RPMI8226 (cell line): ENCODE measurements at places on chromosomes 7 and 10.
A peak's percentile ranks its signal among the peaks of the same experiment; 100 is the strongest.

- DNase-seq, result no peak
Observed at GRCh38 chr7:133021196-133021595, 60.7 kb downstream of the CHCHD3 start.

- no peak for DNase-seq
Observed at GRCh38 chr7:26553128-26553527, 261.5 kb downstream of the SNX10 start.

- peak; percentile 68 for DNase-seq
Observed at GRCh38 chr7:30240106-30240800, 44.1 kb upstream of the ZNRF2 start.

- no peak for DNase-seq
Observed at GRCh38 chr7:30925117-30925516, 13.5 kb downstream of the AQP1 start.

DNA sequence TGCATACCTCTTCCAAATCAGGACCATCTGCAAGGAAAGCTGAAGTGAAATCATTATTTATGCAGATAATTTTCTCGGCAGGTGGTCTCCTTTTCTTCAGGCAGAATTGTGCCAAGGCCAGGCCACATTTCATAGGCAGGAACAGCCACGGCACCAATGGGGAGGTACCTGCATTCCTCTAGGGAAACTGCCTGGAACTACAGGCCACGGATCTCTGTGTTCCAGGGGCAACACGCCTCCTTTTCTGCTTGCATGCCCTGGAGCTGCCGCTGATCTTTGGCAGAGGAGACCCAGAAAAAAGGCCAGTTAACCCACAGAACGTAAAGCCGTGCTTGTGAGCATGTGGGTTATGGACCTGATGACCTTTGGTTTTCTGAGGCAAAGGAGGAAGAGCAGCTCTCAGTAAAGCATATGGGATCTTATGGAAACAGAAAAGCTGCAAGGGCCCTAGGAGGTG is 111.2 kb upstream of the KIAA1217 start:
- no peak for DNase-seq

GRCh38 chr7:53397911-53398310 is 362.5 kb downstream of the POM121L12 start:
- no peak for DNase-seq

GRCh38 chr7:15781944-15782343 is 95.5 kb upstream of the MEOX2 start:
- DNase-seq, result no peak

GRCh38 chr7:66255534-66256100 is 50.5 kb downstream of the TPST1 start:
- DNase-seq, result peak; percentile 8

- DNase-seq, result no peak
Observed at GRCh38 chr10:14489522-14490177, 158.9 kb upstream of the FRMD4A start.

DNA sequence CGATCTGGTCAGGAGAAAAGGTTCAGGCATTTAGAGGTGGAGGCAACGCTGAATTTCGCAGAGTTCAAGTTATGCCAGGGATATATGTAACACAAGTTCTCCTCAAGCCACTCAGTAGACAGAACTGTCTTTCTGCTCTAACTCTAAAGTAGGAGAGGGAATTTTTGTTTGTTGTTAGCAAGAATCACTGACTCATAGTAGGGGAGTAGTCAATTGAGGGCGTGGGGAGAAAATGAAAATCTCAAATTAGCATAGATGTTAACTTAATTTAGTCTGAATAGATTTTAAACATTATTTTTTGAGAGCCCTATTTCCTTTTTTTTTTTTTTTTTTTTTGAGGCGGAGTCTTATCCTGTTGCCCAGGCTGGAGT is 34.6 kb downstream of the PSMC2 start:
- no peak for DNase-seq

DNA sequence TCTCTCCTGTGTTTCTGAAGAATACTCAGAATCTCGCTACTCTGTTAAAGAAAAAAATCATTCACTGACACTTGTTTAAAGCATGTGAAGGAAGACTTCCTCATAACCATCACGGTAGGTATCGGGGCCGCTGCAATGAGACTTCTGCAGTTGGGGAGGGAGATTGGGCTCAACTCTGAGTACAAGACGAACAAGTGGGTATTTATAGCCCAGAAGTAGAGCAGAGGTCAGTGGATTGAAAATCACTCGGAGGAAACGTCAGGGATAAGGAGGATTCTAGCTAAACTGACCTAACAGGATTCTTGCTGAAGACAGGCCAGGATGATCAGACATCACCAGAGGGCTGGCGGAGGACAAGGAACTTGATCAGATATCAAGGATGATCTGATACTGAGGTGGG is 33.3 kb downstream of the ITPRIP start:
- DNase-seq, result no peak

DNA sequence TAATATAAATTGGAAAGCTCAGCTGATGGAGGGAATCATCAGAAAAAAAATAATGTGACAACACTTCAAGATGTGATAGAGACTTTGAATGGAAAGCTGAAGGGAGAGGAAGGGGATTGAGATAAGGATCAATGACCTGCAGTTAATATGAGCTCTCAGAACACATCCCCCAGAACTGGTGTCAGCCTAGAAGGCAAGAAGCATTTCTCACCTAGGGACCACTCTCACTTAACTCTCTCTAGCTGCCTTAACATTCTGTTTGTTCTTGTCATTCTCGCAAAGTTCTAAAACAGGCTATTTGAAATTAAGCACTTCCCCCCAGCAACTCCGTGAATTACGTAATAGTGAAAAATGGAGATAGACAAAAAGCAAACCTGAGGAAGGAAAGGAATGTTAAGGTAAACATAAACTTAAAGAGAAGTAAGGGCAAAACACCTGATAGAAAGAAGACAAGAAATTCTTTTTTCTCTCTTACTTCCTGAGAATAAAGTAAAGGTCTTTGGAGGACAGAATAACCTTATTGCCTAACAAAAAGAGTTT is 1.2 kb upstream of the MPP7 start:
- no peak for DNase-seq

GRCh38 chr10:102507521-102507920 is 3.7 kb downstream of the SUFU start:
- no peak for DNase-seq

DNA sequence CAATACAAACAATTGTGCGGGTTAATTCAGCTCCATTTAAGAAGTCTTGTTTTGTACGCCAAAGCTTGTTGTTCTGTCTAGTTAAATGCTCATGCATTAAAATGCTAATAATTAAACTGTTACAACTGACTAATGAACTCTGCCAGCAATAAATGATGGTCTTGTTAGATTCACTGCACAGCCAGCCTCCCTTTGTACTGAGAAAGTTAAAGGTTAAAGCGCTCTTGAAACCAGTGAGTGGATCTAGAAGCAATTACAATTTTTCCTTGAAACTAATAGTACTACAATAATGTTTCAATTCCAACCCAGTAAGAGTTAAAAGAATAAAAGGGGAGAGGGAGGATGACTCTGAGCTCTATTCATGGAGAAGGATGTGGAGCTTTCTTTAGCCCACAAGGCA is 233.0 kb downstream of the EMX2 start:
- DNase-seq, result no peak

DNA sequence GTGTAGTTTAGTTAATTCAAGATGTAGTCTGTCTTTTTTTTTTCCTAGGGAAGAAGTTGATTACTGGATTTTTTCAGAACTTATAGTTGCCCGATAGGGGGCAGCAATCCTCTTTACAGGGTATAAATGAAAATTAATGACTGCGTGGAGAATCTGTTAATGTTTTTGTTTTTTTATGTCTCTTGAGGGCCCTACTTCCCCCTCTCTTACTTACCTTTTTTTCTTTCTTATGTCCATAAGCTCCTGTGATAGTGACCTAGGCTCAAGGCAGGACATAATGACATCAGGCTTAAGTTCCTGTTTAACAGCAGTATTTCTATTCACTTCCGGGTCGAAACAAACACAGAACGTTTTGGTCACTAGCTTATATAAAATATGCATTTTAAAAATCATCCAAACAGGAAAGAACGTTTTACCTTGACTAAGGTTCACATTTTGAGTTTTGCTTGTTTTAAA is 18.8 kb downstream of the CDC123 start:
- DNase-seq, result peak; percentile 61

DNA sequence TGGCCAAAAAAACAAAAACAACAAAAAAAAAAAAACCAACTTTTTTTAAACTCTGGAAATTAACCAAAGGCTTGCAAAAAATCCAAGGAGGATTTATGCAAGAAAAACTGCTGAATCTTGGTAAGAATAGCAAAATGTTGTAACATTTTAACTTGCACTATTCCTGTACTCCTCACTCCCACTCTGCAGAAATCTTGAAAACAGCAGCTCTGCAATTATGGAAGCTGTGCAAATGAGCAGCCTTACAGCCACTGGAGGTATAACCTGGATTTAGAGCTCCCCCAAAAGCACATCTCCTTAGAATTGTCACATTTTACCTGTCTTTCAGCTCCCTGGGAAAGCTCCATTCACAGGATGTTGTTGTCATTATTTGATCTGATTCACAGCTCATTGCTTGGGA is 41.8 kb upstream of the LRGUK start:
- DNase-seq, result no peak

DNA sequence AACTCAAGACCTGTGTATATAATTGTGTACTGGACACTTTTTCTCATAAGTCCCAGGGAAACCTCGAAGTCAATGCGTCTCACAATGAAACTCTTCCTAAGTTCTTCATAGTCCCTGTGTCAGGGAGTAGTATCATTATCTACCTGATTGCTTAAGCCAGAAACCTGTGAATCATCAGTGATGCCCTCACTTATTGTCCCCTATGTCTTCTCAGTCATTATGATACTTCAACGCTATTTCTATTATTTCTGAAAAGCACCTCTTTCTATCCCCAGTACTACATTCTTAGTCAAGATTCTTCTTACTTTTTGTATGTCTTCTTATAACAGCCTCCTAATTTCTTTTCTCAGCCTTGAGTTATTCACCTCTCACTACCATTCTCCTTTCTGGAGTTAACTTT is 94.3 kb downstream of the OTUD1 start:
- DNase-seq, result no peak

GRCh38 chr7:75993689-75994387 is 557 bp downstream of the TMEM120A start:
- DNase-seq, result peak; percentile 51

DNA sequence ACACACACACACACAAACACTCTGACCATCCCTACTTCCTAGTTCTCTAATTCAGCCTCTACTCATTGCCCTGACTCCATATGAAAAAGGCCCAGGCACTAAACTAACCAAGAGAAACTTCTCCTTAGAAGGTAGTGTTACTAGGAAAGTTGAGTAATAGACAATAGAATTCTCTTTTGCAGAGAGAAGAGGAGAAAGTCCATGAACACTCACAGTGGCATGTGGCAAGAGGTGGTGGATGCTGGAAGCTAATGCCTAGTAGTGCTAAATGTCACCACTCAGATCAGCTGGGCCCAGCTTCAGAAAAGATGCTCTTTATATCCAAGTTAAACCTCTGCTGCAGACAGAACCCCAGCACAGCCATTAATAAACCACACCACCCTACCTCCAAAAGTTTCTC is 58.2 kb downstream of the SORBS1 start:
- DNase-seq, result no peak

DNA sequence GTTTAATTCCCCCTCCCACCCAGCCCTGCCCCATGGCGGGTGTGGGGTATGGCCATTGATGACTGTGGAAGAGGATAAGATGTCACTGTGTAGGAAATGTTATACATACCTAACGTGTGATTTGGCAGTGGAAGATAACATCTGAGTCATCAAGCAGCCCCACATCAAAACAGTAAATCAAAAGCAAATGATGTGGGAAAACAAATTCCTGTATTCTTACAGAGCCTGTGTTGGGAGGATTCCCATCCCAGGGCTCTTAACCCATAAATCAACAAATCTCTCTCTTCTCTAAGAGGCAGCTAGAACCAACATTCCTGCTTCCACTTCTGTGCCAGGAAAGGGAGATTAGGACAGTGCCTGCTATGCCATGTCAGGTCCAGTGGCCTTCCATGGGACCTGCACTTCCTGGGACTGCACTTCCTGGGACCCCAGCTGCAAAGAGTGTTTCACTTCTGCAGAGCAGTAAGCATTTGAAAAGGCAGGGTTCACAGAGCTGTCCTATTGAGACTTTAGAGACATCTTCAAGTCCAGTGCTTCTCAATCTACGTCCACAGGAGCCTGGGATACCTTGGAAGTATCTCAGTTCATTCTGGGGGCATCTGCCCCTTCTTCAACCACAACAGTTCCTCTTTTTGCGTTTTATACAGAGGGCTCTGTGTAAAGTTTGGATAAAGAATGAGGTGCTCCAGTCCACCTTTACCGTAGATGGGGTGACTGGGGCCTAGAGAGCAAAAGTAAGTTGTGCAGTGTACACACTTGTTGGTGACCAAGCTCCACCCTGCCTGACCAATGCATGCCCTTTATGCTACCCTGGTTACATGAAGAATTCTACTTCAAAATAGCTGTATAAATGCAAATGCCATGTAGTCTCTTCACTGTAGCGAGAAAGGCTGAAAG is 45.7 kb downstream of the ATXN7L1 start:
- DNase-seq, result no peak

DNA sequence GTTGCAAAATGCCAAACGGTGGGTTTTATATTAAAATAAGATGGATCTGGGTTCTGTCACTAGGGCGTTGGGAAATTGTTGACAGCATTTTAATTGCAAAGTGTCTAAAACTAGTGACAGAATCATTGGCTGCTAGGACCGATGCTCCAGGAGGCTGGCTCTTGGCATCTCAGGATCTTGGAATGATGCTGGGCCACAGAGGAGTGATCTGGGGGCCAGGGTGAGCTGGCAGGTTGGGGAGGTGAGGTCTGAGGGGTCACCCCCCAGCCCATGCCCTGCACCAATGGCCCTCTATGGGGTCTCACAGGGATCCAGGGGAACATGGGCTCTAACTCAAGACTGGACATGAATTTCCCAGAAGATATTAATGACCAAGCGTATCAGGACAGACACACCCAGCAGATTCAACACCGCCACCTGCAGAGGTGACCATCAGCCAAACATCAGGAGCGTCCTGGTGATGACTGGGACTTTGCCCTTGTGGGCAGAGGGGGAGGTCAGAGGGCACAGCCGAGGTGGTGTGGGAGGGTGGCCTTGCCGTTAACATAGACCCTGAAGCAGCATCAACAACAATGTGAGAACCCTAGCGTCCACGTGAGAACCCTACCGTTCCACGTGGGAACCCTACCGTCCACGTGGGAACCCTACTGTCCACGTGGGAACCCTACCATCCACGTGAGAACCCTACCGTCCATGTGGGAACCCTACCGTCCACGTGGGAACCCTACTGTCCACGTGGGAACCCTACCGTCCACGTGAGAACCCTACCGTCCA is 89.0 kb upstream of the PPP2R2D start:
- DNase-seq, result no peak

- no peak for DNase-seq
Observed at GRCh38 chr10:10293041-10293440, 724.6 kb upstream of the CELF2 start.

DNA sequence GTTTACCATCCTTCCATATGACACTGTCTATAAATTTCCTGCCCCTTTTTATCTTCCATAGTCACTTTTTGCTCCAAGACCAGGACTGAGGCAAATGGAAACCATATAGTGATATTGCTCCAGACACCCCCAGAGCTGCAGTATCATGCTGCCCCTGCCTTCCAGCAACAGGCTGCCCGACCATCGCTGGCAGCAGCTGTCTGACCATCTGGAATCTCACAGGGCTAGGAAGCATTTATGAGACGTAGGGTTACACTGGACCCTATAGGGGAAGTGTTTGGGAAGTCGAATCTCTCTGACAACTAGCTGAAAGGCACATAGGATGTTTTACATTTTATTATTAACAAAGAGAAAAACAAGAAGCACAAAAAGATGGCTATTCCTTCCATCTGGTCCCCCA is 19.4 kb downstream of the ENO4 start:
- no peak for DNase-seq
